ELF-1 (cell line): ENCODE measurements at places on chromosomes 7 and 10.

- DNase-seq: no peak
These were observed 42.9 kb downstream of the NRCAM start for GRCh38 chr7:108413337-108413736.

DNA sequence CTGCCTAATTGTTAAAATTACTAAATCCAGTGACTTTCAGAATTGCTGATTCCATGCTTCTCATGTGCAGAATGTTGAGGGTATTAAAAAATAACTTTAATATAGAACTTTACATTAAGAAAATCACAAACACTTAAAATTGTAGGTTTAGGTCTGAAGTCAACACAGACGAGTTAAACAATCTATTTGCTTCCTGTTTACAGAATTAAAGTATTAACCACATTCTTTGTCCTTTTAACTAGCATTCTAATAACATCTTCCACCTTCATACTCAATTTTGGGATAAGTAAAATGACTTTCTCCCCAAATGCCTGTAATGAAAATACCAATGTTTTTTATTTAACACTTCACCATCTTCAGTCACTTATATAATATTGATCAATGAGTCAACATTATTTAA is 2.2 kb downstream of the ITGB1 start:
- DNase-seq: no peak

- no peak for DNase-seq
These were observed 23.1 kb upstream of the AKR1E2 start for GRCh38 chr10:4802711-4803487.

DNA sequence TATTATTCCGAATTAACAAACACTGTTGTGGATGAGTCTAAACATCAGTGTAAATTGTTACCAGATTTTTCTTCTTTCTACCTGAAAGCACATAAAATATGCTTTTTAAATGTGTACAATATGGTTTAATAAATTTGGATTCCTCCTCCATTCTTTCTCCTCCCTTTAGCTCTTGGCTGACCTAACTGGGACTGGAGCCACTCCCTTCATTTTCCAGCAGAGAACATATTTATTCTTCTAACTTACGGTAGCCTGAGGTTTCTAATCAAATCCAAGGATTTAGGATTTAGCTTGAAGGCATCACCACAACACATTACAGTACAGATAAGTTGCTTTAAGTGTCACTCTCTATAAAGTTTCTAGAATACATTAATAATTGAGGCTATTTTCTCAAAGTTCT is 88.2 kb upstream of the SEMA3C start:
- DNase-seq: no peak

- no peak for DNase-seq
These were observed 34.1 kb upstream of the NOBOX start for GRCh38 chr7:144437370-144438191.

- no peak for DNase-seq
These were observed 664.8 kb upstream of the SEMA3D start for GRCh38 chr7:85851571-85852193.

DNA sequence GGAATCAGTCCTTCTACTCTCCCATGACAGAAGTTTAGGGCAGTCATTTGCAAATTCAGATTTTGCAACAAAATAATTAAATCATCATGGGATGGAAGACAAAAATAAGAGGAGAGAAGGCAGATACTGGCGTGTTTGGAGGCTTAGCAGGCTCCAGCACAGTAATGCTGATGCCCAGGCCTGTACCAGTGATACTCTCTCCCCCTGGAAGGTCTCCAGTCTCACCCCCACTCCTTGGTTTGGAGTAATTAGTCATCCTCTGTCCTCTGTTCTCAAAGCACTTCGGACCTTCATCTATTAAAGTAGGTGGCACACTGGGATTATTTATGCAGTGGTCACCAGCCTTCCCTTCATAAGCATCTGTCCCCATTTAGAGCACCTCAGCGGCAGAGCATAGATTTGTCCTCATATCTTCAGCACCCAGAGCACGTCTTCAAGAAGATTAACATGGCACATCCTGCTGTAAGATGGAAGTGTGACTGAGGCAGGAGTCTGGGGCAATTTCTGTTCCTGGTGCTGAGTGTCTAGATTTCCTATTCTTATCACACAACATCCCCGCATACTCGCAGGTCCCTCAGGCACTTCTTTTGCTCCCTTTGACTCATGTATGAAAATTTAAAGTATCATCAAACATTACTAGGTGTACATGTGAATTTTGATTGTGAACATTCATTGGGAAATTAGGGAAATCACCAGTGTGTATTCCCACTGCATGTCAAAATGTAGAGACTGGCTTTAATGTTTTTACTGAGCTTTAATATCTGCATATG is 31.3 kb upstream of the TRIL start:
- DNase-seq: no peak

DNA sequence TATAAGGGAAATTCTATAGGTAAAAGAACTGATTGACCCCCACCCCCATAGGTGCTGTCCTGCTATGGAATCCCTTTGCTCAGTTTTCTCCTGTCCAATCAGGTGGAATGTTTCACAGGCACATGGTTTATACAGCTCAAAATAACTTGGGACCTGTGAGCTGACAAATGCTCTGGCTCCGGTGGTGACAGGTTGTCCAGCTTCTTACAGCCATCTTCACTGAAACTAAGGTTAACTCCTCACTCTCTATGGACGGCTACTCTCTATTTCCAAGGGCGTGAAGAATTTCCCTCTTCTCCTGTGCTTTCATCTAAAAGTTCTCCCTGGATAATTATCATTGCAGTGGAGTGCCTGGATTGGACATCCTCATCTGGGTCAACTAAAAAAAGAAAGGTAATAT is at the start of gene MYPN:
Gene MYPN, plus strand, starts transcription at position 158 of the 400 bp plus-strand sequence. CDS start 11,951 bp downstream, outside the sequence.
- no peak for DNase-seq

- no peak for DNase-seq
These were observed 120.4 kb downstream of the ARHGAP21 start for GRCh38 chr10:24603333-24603732.

DNA sequence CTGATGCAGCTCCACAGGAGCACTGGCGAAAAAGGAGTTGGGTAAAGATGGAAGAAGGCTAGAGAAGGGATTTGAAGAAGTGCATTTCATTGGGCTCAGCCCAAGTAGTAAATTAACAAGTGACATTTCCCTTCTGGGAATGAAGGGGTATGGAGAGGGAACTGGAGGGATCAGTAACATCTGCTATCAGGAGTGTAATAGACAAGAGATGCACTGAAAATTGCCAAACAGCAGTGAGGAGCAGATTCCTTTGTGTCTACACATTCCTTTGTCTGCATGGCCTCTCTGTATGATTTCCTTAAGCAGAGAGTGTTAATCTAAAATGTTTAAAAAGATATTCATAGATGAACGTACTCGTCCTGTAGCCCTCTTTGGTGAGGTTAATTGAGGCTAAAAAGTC is 148.2 kb upstream of the FERD3L start:
- DNase-seq: no peak

GRCh38 chr10:74955796-74956195 is 129.4 kb downstream of the KAT6B start:
- DNase-seq: no peak

DNA sequence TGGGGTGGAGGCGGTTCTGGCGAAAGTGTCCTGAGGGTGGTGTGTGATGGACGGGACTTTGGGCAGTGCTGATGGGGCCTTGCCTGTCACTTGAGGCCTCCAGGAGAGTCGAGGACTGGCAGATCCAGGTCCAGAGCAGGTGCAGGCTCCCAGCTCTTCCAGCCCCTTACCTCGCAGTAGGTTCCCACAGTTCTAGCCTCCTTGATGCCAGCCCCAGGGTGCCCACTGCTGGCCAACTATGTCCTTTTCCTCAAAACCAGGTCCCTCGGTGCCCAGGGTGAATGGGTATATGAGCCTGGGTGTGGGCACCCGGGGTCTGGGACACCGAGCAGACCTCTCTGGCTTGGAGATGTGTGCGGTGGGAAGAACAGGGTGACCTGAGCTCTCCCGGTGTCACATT is 8.3 kb downstream of the FAM20C start:
- DNase-seq: no peak

- no peak for DNase-seq
These were observed 15.9 kb downstream of the CDHR3 start for GRCh38 chr7:105978974-105979373.

DNA sequence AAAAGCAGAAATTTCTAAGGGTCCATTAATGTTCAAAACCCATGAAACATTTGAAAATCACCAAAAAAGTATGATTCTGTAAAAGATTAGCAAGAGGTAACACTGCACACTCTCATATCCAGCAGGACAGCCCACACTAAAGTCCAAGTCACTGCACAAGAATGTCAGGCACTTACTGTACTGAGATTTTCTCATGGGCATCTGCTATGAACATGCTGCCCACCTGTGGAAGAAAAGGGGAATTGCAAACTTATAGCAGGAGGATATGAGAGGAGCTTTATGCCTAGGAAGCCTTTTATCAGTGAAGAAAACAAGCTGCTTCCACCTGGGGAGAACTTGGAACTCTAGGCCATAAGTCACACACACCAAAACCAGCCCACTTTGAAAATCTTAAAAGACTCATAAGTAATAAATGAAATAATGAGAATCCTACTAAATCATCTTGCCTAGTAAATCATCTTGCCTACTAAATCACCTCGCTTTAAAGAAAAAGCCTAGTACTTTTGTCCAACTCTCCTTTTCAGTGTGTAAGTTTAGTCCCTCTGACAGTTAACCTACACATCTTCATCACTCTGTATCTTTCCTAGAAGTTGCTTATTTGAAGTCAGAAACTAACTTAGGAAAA is 46.1 kb downstream of the ARMH3 start:
- DNase-seq: peak; percentile 47

DNA sequence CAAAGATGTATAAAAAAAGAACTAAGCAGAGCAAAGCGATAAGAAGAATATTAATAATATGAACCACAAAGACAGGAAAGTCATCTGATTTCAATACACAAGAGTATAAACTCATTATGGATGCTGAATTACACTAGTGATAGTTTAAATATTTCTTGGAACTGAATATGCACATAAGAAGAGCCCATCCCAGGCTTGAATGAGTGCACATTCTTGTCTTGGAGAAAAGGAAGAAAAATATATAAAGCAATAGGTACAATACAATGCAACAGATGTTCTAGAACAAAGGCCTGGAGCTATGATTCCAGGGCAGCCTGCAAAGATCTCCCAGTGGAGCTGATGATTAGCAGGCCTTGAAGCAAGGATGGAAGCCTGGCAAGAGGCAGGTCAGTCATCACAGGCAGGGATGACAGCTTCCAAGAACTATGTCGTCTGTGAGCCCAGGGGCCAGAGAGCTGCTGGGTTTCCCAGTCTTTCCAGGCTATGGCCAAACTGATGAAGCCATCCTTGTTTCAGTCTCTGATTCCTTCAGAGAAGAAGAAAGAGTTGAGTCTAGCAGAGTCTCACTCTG is 277.6 kb downstream of the KCNMA1 start:
- DNase-seq: no peak

- DNase-seq: no peak
These were observed 36.9 kb upstream of the FAM20C start for GRCh38 chr7:155469-155900.

- no peak for DNase-seq
These were observed 75.1 kb downstream of the SEMA3D start for GRCh38 chr7:85111761-85112160.

GRCh38 chr10:112955582-112956421 is 5.8 kb downstream of the TCF7L2 start:
- no peak for DNase-seq

DNA sequence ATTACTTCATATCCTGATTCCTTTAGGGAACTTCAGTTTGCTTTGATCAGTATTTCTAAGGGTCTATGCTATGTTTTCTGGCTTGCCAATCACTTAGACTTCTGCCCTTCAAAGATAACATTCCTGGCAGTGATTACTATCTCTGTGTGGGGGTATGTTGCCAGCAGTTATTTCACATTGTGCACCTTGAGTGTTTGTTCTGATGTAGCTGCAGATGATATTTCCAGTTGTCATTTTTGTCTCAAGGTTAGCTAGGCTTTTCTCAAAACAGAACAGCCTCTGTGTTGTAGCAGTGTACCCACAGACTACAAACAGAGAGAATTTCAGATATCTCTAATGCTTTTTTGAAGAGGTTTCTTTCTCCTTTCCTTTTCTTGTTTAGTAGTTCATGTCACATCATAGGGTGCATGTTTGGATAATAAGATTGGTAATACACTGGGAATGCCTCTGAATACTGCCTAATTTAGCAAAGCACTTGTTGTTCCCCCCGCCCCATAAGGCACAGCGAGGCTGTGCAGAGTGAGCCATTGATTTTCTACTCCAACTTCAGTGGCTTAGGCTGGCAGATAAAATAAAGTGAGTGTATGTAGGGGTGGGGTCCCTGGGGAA is 134.7 kb upstream of the AGR3 start:
- DNase-seq: no peak
